Activated CD4-positive, alpha-beta memory T cell treated with anti-CD3 and anti-CD28 coated beads, Interleukin-2, amount 10 ng/mL, durations not matched to agents 7 days and 5 days (primary cell): ENCODE measurements at places on chromosomes 2 and 18. TPM values are rescaled to one million over a fixed set of nuclear protein-coding genes. Genes with fewer than 3 reads are reported as not detected.

Gene CCDC68
- total RNA-seq, result not detected

Gene MTX2
- 12.2 TPM for total RNA-seq

Gene ALPI
- not detected for total RNA-seq

Gene ATRAID
- total RNA-seq, result 97.8 TPM

Gene FAM228A
- 0.23 TPM for total RNA-seq

Gene ASAP2
- total RNA-seq, result 0.71 TPM

Gene LAMA3
- 0.05 TPM for total RNA-seq

Gene UCN
- total RNA-seq, result 3.0 TPM

Gene FEV
- total RNA-seq, result not detected

Gene TGFA
- total RNA-seq, result not detected

Gene DCDC2C
- total RNA-seq, result not detected

Gene ACVR1
- total RNA-seq, result 24.2 TPM

Gene RSAD2
- total RNA-seq, result 119 TPM

Gene CHRNG
- total RNA-seq, result not detected

Gene SDC1
- 0.33 TPM for total RNA-seq

Gene PLCL1
- total RNA-seq, result 1.6 TPM

Gene PCARE
- total RNA-seq, result not detected

Gene COL3A1
- not detected for total RNA-seq

Gene QPCT
- total RNA-seq, result not detected

Gene KYNU
- not detected for total RNA-seq

Gene NAGK
- total RNA-seq, result 66.1 TPM

Gene MPP4
- total RNA-seq, result not detected

Gene WNT10A
- total RNA-seq, result 0.70 TPM

Gene REG3A
- not detected for total RNA-seq

Gene MSH2
- total RNA-seq, result 39.3 TPM

Gene HAAO
- 0.28 TPM for total RNA-seq
